ENCODE measurements at places on chromosomes 4 and X.
A peak's percentile ranks its signal among the peaks of the same experiment; 100 is the strongest.

DNA sequence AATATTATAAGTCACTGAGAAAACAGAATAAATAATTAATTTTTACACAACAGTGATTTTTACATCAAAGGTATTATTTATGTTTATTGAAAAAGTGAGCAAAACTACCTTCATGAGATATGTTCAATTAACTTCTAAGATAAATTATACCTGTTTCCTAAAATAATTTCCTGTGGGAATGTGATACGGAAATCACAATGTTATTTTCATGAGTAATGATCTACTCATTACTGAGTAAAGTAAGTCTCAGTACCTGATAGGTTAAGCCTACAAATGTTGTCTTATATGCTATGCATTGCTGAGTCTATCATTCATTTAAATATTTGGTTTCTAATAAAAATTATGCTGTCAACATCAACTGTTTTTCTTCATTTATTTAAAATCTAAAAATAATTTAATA lies 324.0 kb downstream of the STPG2 start:
- DNase-seq = no peak

DNA sequence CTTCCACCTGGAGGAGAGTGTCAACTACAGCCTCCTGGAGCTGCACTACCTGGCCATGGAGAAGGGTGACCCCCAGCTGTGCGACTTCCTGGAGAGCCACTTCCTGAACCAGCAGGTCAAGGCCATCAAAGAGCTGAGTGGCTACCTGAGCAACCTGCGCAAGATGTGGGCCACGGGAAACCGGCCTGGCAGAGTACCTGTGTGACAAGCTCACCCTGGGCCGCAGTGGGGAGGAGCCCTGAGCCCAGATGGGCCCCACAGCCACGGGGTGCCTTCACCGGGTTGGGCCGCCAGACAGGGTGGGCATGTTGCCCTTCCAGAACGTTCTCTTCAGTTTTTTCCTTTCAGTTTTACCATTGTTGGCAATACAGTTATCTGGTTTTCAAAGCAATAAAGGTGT lies 15.2 kb upstream of the FAM47A start:
- DNase-seq = no peak

GRCh38 chr4:173934933-173935620 lies 348.4 kb downstream of the FBXO8 start:
- no peak for DNase-seq

GRCh38 chr4:31362756-31363155 lies 642.6 kb downstream of the PCDH7 start:
- no peak for DNase-seq

GRCh38 chr4:187321711-187322110 lies 598.1 kb upstream of the FAT1 start:
- no peak for DNase-seq

DNA sequence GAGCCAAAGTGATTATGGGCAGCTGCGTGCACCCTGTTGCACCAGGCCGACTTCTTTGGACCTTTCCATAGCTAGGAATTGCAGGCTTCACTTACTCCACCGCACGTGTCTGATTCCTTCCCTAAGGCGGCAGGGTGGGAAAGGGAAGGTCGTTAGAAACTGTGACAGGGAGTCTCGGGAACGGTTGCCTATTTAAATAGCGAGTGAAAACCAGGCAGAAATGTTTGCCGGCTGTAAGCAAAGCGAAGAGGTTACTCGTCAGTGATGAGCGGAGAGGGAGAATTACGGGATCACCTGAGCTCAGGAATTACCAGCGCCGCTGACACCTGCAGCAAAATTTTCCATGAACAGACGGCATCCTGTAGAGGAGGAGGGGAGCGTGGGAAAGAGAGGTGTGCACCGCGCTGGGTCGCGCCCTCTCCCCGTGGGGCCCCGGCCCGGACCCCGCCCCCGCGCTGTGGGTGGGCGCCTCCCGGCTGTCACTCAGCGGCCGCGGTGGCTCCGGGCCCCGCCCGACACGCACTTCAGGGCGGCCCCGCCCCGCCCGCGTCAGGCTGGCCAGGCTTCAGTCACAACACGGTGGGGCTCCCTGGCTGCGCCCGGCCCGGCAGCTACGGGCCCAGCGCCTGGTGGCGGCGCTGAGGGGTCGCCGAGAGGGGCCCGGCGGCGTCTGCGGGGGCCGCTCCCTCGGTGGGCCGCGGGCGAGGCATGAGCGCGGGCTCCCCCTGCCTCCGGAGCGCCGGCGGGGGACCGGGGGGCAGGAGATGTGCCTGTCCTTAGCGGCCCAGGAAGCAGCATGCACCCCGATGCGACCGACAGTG lies at the start of gene SNX25:
Gene SNX25 (plus strand): TSS at position 568 of the 821 bp plus-strand sequence. CDS start 229 bp downstream, at position 797.
- DNase-seq = peak; percentile 35

DNA sequence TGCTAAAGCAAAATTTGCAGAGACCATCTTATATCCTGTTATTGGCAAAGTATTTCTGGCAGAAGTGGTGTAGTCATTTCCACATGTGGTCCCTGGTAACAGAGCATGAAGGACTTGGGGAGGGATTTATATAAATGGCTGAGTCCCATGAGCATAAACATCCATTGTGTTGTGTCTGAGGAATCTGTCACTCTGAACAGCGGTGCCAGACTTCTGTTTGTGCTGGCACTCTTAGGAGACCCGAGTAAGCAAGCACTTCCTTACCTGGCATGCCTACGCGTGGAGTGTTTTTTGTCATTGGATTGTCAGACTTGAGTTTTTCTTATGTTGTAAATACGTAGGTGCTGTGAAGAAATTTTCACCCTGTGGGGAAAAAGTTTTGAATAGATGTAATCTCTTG lies 285.9 kb downstream of the ARHGAP10 start:
- no peak for DNase-seq

All from NCI-H524 (cell line).